ENCODE measurements at places on chromosomes 1 and 21. TPM values are rescaled to one million over a fixed set of nuclear protein-coding genes. Genes with fewer than 3 reads are reported as not detected.

S100A7A gene
- not detected for total RNA-seq

VANGL2 gene
- 6.5 TPM for total RNA-seq

SH2D5 gene
- total RNA-seq = not detected

HUNK gene
- total RNA-seq = 0.79 TPM

PPM1J gene
- 5.2 TPM for total RNA-seq

Measured in placental epithelial cell (primary cell).